ENCODE measurements at places on chromosomes 12 and 14.

GRCh38 chr14:26856876-26857518 lies 259.2 kb upstream of the NOVA1 start:
- H3K4me3 ChIP-seq = no peak overlapping the region
- H3K36me3 ChIP-seq = no peaks in the 10 kb centered on the region
- H3K27ac ChIP-seq = no peak overlapping the region
- H3K4me1 ChIP-seq = no peaks in the 10 kb centered on the region
- DNase-seq = no peak

- no peaks in the 10 kb centered on the region for H3K4me1 ChIP-seq
- H3K36me3 ChIP-seq = no peaks in the 10 kb centered on the region
- no peak overlapping the region for H3K4me3 ChIP-seq
- no peak overlapping the region for H3K27ac ChIP-seq
- no peak for DNase-seq
Observed at GRCh38 chr12:131833896-131834641, 5.9 kb downstream of the MMP17 start.

GRCh38 chr14:33786091-33786825 lies 164.6 kb downstream of the EGLN3 start:
- H3K4me1 ChIP-seq = no peaks in the 10 kb centered on the region
- DNase-seq = no peak
- H3K4me3 ChIP-seq = no peak overlapping the region
- no peak overlapping the region for H3K27ac ChIP-seq

DNA sequence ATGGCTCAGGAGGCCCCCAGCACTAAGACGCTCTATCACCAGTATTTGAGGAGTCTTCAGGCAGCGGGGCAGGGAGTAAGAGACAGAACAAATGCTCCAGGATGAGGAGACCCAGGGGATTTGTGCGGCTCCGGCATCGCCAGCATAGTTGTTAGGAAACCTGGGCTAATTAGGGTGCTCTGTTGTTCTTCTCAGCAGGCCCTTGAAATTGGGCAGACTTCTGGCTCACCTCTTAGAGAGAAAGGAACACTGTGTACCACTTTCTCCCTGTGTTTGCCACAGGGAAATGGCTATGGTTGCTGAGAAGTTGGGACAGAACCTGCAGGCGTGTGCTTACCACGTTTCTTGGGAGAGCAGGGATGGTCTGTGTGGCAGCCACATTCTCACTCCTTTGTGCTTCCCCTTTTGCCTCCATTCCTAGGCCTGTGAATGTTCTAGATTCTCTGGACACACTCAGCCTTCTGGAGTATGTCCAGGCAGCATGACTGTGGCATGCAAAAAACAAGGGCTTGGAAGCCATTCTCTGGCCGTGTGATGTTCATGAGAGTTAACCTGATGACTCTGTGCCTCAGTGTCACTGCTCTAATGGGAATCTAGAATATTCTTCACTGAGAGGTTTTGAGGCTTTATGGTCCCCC lies 109.0 kb downstream of the CHST11 start:
- no peaks in the 10 kb centered on the region for H3K27me3 ChIP-seq
- H3K36me3 ChIP-seq = no peaks in the 10 kb centered on the region
- H3K4me1 ChIP-seq = no peaks in the 10 kb centered on the region
- no peak overlapping the region for H3K27ac ChIP-seq
- H3K4me3 ChIP-seq = no peak overlapping the region

DNA sequence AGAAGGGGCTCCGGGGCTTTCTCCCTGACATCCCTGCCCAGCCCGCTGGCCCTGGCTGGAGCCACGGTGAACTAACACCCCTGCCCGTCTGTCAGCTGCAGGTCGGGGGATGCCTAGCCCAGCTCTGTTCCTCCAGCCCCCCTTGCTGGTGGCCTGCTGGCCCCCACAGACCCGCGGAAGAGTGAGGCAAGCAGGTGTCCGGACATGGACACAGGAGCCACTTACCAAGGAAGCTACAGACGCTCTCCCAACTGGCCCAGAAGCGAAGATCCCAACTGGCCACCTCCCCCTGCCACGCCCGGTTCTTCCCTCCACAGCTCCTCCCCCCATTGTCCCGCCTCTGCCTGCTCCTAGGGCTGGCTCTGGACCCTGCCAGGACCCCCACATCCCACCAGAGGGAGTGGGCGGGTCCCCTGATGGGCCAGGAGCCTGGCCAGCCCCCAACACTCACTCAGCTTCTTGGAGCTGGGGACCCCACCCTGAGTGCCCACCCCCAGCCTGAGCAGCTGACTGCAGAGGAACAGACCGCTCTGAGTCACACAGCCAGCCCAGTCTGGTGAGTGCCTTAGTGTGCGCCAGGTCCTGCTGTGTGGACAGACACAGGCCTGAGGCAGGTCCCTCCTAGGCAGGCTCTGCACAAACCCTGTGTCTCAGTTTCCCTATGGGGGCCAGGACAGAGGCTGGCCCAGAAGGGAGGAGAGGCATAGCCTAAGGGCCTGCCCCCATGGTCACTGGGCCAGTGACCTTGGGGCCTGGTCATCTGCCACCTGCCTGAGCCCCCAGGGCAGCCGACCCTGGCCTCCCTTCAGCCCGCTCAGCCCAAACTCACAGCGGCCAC lies 7.7 kb downstream of the AHNAK2 start:
- DNase-seq = peak; percentile 61
- H3K36me3 ChIP-seq = no peaks in the 10 kb centered on the region
- H3K4me3 ChIP-seq = no peak overlapping the region
- peak overlapping the region; percentile 61 for H3K27ac ChIP-seq
- H3K27me3 ChIP-seq = peaks cover 15% of the 10 kb centered on the region
- H3K4me1 ChIP-seq = peaks cover 29% of the 10 kb centered on the region

- no peaks in the 10 kb centered on the region for H3K36me3 ChIP-seq
- no peaks in the 10 kb centered on the region for H3K4me1 ChIP-seq
- H3K4me3 ChIP-seq = no peak overlapping the region
- no peaks in the 10 kb centered on the region for H3K27me3 ChIP-seq
- no peak overlapping the region for H3K27ac ChIP-seq
Observed at GRCh38 chr12:62865065-62865464, 69.9 kb downstream of the PPM1H start.

GRCh38 chr14:94031883-94032279 lies 5.7 kb downstream of the OTUB2 start:
- H3K27ac ChIP-seq = no peak overlapping the region
- H3K4me3 ChIP-seq = no peak overlapping the region
- peak; percentile 49 for DNase-seq

- H3K27me3 ChIP-seq = no peaks in the 10 kb centered on the region
- DNase-seq = no peak
- H3K27ac ChIP-seq = peak overlapping the region; percentile 75
- H3K4me1 ChIP-seq = no peaks in the 10 kb centered on the region
Observed at GRCh38 chr12:51322452-51322851, 1.5 kb downstream of the BIN2 start.

DNA sequence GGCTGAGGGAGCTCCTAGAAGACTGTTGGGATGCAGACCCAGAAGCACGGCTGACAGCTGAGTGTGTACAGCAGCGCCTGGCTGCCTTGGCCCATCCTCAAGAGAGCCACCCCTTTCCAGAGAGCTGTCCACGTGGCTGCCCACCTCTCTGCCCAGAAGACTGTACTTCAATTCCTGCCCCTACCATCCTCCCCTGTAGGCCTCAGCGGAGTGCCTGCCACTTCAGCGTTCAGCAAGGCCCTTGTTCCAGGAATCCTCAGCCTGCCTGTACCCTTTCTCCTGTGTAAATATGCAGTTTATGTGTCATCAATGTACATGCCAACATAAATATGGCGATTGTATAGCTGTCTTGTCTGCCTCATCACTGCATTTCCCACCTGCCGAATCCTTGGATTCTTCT lies 7.5 kb downstream of the AMHR2 start:
- no peaks in the 10 kb centered on the region for H3K4me1 ChIP-seq
- H3K27ac ChIP-seq = no peak overlapping the region
- no peaks in the 10 kb centered on the region for H3K27me3 ChIP-seq
- DNase-seq = no peak
- H3K4me3 ChIP-seq = no peak overlapping the region

DNA sequence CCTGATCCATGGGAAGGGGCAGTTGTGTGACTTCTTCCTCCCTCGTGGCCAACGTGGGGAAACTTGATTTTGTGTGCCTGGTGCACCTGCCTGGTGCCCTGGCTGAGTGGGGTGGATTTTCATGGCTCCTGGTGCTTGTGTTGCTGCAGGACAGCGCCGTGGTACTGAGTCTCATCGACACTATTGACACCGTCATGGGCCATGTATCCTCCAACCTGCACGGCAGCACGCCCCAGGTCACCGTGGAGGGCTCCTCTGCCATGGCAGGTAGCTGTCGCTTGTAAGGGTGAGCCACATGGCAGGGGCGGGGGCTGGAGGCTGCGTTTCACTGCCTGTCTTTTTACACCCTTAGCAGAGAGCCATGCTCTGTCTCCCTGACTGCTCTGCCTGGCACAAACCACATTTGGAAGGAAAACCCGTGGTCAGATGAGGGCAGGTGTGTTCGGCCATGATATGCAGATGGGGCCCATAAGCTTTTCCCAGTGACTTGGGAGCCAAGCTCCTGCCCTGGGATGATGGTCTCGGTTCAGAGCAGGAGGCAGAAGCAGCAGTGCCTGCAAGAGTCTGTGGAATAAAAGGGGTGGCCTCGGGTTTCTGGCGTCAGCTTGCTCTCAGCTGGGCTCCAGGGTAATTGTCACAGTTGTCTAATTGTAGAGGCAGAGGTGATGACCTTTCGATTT lies 49.5 kb downstream of the ADGRD1 start:
- no peak overlapping the region for H3K27ac ChIP-seq
- no peak overlapping the region for H3K4me3 ChIP-seq
- DNase-seq = no peak
- no peaks in the 10 kb centered on the region for H3K4me1 ChIP-seq

DNA sequence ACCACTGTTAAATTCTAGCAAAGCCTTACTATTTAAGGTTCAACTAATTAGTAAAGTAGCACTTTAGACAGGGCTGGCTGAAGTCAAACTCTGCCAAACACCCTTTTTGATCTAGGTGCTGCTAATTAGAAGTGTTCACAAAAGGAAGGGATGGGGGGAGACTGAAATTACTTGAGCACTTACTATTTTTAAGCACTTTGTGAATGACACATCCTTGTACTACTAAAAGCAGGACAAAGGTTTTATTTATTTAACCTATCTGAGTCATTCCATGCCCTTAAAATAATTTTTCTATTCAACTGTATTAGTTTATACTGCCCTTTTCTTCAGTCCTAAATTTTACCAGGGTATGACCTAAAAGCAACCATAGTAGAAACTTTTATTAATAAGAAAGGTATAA lies 20.1 kb downstream of the MBIP start:
- no peak for DNase-seq
- H3K27me3 ChIP-seq = no peaks in the 10 kb centered on the region
- no peaks in the 10 kb centered on the region for H3K4me1 ChIP-seq
- no peaks in the 10 kb centered on the region for H3K36me3 ChIP-seq
- H3K27ac ChIP-seq = no peak overlapping the region

- no peaks in the 10 kb centered on the region for H3K27me3 ChIP-seq
- H3K36me3 ChIP-seq = peaks cover 7% of the 10 kb centered on the region
- DNase-seq = no peak
Observed at GRCh38 chr14:73913256-73913655, 26.6 kb downstream of the ZNF410 start.

DNA sequence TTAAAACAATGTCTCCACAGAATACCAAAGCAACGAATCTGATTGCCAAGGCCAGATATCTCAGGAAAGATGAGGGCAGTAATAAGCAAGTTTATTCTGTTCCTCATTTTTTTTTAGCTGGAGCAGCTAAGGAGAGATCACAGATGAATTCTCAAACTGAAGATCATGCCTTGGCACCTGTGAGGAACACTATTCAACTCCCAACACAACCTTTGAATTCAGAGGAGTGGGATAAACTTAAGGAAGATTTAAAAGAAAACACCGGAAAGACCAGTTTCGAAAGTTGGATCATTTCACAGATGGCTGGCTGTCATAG lies 994 bp downstream of the PRORP start:
- no peak for DNase-seq
- H3K4me1 ChIP-seq = peaks cover 9% of the 10 kb centered on the region
- peak overlapping the region; percentile 72 for H3K4me3 ChIP-seq
- no peaks in the 10 kb centered on the region for H3K27me3 ChIP-seq

DNA sequence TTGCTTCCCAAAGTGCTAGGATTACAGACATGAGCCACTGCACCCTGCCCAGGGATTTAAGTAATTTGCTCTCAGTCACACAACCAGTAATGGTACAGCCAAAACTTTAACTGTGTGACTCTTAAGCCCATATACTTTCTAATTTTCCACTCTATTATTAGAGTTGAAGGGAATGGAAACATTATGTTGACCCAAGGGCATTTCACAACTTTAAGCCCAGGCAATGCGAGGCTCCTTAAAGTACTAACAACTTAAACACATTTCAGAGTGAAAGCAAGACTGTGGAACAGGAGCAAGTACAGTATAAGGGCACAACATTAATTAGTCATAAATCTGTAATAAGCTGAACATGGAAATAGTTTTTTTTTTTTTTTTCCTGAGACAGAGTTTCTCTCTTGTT lies 39.8 kb downstream of the BAZ1A start:
- no peaks in the 10 kb centered on the region for H3K4me1 ChIP-seq
- H3K27ac ChIP-seq = no peak overlapping the region
- no peak for DNase-seq
- no peaks in the 10 kb centered on the region for H3K36me3 ChIP-seq
- no peaks in the 10 kb centered on the region for H3K27me3 ChIP-seq

- H3K27ac ChIP-seq = peak overlapping the region; percentile 50
- no peaks in the 10 kb centered on the region for H3K27me3 ChIP-seq
- no peak overlapping the region for H3K4me3 ChIP-seq
- no peaks in the 10 kb centered on the region for H3K36me3 ChIP-seq
- H3K4me1 ChIP-seq = peaks cover 5% of the 10 kb centered on the region
- peak; percentile 25 for DNase-seq
Observed at GRCh38 chr12:12582193-12582881, 19.7 kb upstream of the DUSP16 start.
